ENCODE measurements at places on chromosomes 16 and 17.

DNA sequence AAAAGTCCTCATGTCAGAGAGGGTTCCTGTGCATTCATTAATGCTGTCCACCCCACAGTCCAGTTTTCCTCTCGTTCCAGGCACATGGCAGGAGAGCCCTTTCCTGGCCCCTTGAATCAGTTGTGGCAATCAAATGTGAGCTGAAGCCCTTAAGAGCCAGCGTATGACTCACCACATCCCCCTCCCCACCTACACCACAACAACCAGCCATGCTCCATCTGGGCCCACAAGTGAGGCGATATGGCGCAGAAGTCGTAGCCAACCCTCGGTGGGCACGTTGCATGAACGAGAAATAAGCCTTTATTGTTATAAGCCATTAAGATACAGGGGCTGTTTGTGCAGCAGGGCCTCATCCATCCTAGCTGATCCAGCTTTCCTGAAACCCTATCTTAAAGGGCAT, 28.2 kb downstream of the GRIN2A start:
- DNase-seq: no peak

- DNase-seq: peak; percentile 72
Measured at GRCh38 chr16:75114179-75114945, 2.2 kb downstream of the LDHD start.

GRCh38 chr16:89931964-89932363, 8.8 kb downstream of the TUBB3 start:
- DNase-seq: no peak

GRCh38 chr16:7405166-7405565, 72.5 kb downstream of the RBFOX1 start:
- DNase-seq: peak; percentile 27

DNA sequence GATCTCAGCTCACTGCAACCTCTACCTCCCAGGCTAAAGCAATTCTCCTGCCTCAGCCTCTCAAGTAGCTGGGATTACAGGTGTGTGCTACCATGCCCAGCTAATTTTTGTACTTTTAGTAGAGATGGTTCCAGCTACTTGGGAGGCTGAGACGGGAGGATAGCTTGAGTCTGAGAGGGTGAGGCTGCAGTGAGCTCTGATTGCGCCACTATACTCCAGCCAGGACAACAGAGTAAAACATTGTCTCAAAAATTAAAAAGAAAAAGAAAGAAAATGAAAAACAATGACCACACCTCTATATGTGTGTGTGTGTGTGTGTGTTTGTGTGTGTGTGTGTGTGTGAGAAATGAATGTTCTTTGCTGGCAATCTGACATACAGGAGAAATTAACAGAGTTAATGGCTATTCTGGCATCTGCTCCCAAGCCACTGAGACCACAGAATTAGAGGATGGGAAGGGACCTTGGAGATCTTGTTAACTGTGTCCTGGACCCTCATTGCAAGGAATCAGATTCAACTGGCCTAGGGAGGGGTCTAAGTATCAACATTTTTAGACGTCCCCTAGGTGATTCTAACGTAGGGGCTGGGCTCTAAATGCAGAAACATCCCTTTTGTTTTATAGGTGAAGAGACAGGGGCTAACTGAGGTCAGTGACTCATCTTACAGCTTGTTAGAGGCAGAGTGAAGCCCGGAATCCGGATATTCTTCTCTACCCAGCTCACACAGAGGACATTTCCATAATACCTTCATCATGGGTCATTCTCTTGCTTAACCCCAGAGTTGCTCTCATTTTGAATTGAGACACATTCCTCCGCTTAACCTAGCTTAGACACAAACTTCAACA, 16.4 kb upstream of the MARCHF10 start:
- no peak for DNase-seq

DNA sequence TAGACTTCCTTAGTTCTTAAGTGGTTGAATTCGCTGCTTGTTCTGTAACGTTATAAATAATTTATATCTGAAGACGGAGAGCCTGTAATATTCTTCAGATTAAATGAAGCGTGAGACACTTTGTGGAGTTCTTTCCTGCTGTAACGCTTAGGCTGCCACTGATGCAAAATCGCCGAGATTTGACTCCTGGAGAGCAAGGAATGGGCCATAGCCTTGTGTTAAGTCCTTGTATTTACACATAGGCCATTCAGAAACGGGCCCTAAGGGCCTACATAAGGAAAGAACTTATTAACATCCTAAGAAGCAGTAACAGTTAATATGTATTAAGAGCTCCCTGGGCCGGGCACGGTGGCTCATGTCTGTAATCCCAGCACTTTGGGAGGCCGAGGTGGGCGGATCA, 936 bp downstream of the EMC6 start:
- no peak for DNase-seq

DNA sequence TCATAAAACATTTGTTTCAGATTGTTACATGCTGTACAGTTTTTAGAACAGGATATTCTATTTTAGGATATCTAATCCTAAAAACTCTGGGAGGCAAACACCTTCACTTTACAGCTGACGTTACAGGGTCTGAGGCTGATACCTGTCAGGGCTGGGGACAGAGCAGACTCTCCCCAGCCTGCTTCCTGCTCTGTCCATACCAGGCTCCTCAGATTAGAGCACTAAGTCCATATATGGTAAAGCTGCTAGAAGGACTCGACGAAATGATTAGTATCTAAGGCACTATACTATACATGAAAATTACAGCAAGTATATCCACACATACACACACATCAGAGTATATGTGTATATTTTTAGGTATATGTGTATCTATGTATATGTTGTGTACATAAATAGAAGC, 125.2 kb downstream of the ZFHX3 start:
- no peak for DNase-seq

DNA sequence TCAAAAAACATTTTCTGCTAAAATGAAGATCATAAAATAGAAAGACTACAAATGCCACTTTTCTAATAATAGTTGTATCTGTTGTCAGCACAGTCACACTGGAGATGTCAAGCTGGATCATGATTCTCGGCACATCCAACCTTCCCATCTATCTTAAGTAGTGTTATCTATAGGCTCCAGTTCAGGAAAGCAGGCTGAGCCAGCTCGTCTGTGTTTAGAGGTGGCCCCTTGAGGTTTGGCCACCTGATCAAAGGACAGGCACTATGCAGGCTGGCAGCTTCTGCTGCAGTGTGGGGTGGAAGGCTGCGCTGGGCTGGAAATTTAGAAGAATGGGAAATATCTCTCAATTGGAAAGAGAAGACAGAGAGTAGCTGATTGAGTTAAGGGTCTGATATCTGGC, 32.4 kb downstream of the SMYD4 start:
- no peak for DNase-seq

DNA sequence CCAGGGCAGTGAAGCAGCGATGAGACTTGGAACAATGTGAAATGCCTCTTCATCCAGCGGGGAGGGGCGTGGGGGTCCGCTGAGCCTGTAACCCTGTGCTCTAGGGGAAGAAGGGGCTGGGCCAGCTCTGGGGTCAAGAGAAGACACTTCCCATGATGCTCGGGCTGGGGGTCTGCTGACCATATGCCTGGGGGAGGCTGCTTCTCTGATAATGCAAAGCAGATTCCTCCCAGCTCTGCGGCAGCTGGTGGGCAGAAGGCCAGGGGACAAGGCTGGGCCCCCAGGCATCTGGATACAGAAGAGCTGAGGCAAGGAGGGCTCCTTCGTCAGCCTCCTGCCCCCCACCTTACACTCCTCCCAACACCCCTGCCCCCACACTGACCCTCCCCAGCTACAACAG, 24.7 kb downstream of the NGFR start:
- DNase-seq: no peak

- DNase-seq: no peak
Measured at GRCh38 chr17:79085154-79085920, 10.7 kb downstream of the ENGASE start.

GRCh38 chr17:82297714-82298537, 19.5 kb downstream of the CD7 start:
- DNase-seq: peak; percentile 90

- DNase-seq: no peak
Measured at GRCh38 chr17:2921443-2921842, 125.2 kb downstream of the RAP1GAP2 start.

GRCh38 chr17:15213381-15214087, 51.6 kb downstream of the PMP22 start:
- no peak for DNase-seq

- DNase-seq: no peak
Measured at GRCh38 chr17:41672153-41672552, 16.5 kb upstream of the EIF1 start.

- DNase-seq: no peak
Measured at GRCh38 chr16:67411339-67411738, 4.9 kb downstream of the ZDHHC1 start.

- DNase-seq: peak; percentile 76
Measured at GRCh38 chr17:27760069-27760885, 40.1 kb downstream of the NOS2 start.

DNA sequence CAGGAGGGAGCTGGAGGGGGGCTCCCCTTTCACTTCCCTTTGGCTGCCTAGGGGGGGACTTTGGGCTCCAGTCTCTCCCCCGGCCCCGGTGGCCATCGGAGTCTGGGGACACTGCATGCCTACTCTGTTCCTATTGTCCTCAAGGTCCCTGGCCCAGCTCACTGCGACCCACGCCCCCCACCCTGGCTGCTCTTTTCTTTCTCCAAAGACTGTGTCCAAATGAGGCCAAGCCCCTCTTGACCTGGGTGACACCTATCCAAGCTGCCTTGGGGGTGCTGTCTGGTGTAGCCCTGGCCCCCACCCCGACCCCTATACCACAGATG, 12.9 kb downstream of the UBALD1 start:
- no peak for DNase-seq

GRCh38 chr16:56309008-56309407, 116.3 kb downstream of the AMFR start:
- DNase-seq: no peak

GRCh38 chr17:79026376-79027273, 2.7 kb downstream of the C1QTNF1 start:
- DNase-seq: peak; percentile 5

- DNase-seq: no peak
Measured at GRCh38 chr17:81242421-81243332, 3.6 kb downstream of the NDUFAF8 start.

- peak; percentile 31 for DNase-seq
Measured at GRCh38 chr17:33014751-33015150, 23.1 kb downstream of the SPACA3 start.

- DNase-seq: no peak
Measured at GRCh38 chr17:19386051-19386929, 700 bp downstream of the MFAP4 start.

DNA sequence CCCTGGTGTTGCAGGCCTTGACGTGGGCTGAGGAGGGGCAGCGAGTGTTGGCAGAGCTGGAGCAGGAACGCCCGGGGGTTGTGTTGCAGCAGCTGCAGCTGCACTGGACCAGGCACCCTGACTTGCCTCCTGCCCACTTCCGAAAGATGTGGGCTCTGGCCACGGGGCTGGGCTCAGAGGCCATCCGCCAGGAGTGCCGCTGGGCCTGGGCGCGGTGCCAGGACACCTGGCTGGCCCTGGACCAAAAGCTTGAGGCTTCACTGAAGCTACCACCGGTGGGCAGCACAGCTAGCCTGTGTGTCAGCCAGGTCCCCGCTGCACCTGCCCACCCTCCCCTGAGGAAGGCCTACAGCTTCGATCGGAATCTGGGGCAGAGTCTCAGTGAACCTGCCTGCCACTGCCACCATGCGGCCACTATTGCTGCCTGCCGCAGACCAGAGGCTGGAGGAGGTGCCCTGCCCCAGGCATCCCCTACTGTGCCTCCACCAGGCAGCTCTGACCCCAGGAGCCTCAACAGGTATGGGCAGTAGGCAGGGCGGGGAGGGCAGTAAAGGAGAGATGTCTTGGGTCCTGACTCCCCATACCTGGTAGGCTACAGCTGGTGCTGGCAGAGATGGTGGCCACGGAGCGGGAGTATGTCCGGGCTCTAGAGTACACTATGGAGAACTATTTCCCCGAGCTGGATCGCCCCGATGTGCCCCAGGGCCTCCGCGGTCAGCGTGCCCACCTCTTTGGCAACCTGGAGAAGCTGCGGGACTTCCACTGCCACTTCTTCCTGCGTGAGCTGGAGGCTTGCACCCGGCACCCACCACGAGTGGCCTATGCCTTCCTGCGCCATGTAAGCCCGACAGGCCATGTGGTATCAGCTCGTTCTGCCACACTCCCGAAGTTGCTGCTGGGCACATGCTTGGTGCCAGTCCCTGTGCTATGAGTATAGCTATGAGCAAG, 5.6 kb downstream of the PLEKHG4 start:
- peak; percentile 56 for DNase-seq

- DNase-seq: no peak
Measured at GRCh38 chr17:57552114-57552624, 192.9 kb downstream of the CCDC182 start.

- no peak for DNase-seq
Measured at GRCh38 chr16:66936889-66937554, 1.7 kb downstream of the CES2 start.

- no peak for DNase-seq
Measured at GRCh38 chr17:69059458-69060175, 1.1 kb downstream of the ABCA9 start.

DNA sequence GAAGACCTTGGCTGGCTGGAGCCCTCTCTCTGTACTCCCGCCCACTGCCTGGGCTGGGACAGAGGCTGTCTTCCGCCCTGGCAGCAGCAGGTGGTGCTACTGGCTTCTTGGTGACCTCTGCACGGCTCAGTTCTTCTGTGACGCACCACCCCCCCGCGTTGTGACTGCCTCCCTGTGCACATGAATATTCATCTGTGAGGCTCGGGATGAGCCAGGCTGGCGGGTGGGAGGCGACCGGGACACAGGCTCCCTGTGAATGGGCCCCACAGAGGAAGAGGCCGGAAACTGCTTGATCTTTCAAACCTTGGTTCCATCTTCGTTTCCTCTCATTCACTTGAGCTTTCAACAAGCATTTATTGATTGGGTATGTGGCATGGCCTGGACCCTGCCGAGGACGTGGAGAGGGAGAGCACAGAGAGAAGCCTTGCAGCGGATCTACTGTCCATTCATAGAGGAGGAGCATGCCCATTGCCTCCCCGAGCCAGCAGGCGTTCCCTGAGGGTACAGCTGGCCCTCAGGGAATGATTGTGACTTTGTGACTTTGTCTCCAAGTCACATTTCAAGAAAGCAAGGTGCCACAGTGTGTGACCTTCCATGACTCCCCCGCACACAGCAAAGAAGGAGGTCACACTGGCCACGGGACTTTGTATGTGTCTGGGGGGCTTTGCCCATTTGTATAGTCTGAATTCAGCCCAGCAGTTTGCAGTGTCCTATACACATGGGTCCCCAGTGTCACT, 45.0 kb downstream of the B9D1 start:
- no peak for DNase-seq

GRCh38 chr17:37400505-37400904, 6.1 kb downstream of the ACACA start:
- no peak for DNase-seq

DNA sequence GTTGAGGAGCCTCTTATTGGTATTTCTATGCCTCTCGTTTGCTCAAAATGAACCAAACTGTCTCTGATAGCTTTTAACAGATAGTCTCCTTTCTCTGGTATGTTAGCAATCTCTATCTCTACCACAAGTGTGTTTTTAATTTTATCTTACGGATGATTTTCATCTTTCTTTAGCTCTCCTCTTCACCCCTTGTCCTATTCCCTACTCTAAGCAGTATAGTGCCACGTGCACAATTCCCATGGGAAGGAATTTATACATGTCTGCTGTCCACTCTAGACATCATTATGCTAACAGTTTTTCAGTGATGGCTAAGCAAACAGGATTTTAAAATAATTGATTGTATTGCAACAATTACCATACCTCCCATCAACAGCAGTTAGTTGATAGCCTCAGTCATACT, 177.3 kb downstream of the CYB561 start:
- no peak for DNase-seq

GRCh38 chr16:68088130-68088972, 3.2 kb downstream of the NFATC3 start:
- DNase-seq: no peak

Measured in pancreas (tissue), 10 donors.